ENCODE measurements at places on chromosomes 5 and 9.
A peak's percentile ranks its signal among the peaks of the same experiment; 100 is the strongest.

DNA sequence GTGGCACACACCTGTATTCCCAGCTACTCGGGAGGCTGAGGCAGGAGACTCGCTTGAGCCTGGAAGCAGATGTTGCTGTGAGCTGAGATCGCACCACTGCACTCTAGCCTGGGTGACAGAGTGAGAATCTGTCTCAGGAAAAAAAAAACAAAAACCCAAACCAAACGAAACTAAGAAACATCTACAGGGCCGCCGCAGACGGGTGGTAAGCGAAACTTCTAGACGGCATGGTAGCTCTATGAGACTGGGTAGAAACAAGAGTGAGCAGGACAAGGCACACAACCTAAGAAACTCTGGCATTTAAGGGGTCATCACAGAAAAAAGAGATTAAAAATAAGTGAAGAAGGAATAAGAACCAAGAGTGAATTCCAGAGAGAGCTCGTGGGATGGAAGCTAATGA lies 454.8 kb upstream of the KLF4 start:
- no peak for DNase-seq

DNA sequence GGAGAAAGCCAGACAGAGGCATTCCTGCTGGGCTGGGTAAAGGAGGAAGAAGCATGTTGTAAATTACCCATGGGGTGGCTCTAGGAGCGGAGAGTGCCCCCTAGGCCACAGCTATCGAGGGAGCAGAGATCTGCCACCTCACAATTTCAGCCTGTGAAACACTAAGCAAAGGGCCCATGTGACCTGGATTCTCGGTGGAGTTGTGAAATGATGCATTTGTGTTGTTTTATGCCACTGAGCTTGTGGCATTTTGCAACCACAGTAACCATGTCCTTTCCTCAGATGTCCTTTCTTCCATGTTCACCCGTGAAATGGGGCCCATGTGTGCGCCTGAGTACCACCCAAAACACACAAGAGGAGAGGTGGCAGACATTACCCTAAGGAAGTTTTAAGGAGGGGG lies 159.3 kb downstream of the SYK start:
- no peak for DNase-seq

GRCh38 chr9:14722391-14723035 lies at the start of gene CER1:
CER1 (minus strand) TSS chr9:14722733; CDS start chr9:14722672, 61 bp downstream.
- DNase-seq, result no peak

- DNase-seq, result no peak
These were observed 5.4 kb upstream of the CEP72 start for GRCh38 chr5:606526-607399.

DNA sequence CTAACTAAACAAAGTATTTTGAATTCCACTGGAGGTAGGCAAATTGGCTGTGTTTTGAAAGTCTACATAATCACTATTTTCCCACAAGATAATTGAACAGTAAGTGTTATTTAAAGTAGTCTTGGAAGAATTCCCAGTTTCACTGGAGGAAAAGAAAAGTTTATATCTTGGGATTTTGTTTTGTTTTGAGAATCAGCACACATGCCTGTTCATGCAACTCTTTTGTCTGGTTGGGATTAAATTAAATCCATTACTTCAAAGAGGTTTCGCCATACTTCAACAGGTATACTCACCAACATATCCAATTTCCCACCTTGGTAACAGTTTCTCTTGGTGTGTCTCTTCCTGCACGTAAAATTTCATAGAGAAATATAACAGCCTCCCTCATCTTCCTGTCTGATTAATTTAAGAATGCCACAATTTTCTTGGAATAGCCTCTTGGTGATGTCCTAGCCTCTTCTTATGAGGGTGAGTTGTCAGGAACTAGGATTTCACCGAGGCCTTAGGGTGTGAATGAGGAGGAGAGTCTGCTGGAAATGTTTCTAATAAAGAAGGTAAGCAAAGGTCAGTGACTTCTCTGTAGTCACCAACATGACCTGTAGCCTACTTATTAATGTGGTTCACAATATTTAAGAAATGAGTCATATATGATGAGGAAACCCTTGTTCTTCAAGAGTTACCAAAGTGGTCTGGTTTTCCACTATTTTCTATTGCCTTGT lies 48.1 kb downstream of the ITGA2 start:
- DNase-seq, result peak; percentile 83

DNA sequence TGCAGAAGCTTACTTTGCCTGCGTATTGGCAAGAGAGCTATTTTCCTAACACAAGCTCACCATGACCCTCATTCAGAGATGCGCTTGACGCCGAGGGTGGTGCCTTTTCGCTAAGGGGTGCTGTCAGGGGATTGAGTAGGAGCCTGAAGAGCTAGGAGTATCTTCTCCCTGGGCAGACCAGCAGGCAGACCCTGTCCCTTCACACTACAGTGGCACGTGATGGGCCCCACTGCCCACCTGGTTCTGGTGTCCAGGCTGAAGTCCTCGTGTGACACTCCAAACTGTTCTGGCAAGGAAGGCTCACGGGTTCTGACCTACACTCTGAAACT lies 198.3 kb downstream of the AUH start:
- DNase-seq, result no peak

DNA sequence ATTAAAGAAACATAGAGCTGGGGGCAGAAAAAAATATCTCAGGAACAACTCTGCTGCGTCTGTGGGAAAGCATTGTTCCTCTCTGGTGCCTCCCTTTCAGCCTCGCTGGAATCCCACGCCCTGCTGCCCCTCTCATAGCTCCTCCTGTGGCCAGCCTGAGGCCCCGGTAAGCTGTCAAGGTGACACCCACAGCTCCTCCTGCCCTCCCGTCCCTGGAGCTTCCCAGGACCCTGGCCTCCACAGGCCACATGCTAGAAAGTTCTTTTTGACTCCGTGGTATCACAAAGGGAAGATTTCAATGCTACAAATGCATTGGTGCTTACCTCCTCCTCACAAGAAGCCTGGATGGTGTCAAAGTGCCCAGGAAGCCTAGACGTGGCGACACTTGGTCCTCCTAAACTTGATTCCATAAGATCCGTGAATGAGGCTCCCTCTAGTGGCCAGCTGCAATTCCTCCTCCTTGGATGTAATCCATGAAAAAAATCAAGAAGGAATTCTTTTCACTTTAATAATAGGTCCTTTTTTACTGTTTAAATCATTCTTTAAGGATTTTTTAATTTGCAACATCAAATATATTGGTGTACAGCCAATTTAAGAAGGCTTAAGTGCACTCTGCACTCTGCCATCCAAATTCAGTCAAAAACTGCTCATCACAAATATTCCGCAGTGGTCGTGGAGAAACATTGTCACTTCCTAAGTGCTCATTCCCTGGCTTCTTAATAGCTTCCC lies 104.9 kb downstream of the CFAP90 start:
- peak; percentile 61 for DNase-seq

DNA sequence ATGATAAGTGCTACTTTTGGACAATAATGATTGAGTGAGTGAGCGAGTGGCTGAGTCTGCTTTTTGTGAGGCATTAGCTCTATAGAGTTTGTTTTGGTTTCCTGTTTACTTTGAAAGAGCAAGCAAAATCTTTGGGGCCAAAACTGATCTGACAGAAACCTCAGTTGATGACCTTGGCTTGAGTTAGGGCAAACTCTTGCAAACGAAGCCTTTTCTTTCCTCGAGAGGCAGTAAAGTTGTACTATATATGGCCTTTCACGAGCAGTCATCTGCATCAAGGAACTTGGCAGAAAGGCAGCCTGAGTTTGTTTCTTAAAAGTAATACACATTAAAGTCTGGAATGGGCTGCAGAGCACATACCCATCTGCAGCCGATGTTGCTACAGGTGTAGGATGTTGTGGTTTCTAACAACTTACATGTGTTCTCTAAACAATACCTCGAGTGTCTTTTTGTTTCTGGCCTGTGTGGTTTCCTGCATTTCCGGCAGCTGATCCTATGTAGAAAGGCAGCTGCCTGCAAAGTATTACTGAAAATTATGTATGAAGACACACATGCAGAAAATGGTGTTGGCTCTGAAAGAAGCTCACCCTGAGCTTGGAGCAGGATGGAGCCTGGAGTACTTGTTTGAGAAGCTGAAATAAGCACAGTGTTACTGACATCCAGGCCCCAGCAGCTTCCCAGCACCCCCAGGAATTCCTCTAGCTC lies 60.8 kb downstream of the FOXD1 start:
- DNase-seq, result no peak

GRCh38 chr5:178471711-178472110 lies 118.5 kb downstream of the COL23A1 start:
- DNase-seq, result no peak

DNA sequence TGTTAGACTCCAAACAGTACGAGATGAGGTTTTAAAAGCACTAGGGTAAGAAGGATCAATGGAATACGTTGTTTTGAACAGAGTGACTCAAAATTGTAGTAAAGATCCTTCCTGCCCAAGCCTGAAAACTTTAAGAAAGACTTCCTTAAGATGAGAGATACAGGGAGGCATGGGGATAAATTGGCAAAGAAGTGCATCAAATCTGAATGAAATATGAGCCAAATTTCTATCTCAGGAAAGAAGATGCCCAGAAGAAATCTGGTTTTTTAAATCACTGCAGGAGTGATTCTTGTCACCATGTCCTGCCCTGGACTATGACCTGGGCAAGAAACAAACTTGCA lies 14.9 kb downstream of the FCN2 start:
- no peak for DNase-seq

DNA sequence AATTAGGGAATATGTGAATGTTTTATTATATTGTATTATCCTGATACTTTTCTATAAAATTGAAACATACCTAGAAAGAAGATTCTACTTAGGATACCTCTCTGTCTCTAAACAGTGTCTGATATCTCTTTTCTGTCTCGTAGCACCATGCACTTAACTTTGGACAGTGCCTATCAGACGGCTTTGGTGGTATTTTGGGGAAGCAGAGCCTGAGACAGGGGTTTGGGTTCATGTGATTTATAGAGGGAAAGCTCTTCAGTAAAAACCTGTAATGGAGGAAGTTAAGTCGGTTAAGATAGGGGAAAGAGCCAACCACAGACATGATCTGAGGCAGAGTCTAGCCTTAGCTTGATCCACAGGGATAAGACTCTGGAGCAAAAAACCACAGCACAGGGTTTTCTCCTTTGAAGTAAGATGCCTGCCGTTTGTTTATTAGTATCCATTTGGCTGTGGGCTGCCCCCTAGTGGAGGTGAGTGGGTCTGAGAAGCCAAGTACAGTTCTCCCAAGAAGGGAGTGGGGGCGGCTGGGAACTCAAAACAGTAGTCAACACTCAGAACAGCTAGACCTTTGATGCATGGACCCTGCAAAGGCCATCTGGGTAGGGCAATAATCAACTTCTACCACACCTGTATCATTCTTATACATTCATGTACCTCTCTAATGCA lies 141.2 kb upstream of the ASTN2 start:
- peak; percentile 1 for DNase-seq

DNA sequence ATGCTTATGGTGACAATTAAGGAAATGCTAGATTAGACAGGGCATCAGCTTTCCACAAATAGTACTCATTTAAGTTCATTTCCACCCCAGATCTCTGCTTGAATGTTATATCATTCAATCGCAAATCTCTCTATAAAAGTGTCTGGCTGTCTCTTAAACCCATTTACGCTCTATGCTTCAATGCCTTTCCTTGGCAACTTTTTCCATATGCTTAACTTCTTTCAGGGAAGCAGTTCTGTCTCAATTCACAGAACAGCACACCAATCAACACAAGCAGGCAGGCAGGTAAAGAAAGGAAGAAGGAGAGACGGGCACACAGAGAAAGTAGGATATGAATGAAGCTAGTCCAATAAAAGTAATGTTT lies 243.1 kb downstream of the DENND1A start:
- DNase-seq, result no peak

- peak; percentile 8 for DNase-seq
These were observed 101.2 kb downstream of the SLC28A3 start for GRCh38 chr9:84239343-84239742.

DNA sequence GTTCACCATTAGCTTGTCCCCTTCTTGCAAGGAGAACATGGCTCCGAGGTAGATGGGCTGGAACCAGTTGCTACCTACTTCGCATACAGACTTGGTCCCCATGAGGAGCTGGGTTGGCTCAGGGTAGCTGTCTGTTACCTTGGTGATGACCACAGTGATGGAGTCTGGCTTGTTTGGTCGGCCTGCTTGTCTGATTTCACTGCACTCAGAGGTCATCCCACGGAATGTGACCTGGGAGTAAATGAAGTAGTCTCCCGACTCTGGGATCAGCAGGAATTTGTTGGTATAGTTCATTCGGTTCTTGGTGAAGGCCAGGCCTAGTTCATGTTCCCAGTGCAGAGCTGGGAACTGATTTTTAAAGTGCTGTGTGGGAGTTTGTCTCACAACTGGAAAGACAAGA lies 15.3 kb downstream of the TNFSF15 start:
- no peak for DNase-seq

DNA sequence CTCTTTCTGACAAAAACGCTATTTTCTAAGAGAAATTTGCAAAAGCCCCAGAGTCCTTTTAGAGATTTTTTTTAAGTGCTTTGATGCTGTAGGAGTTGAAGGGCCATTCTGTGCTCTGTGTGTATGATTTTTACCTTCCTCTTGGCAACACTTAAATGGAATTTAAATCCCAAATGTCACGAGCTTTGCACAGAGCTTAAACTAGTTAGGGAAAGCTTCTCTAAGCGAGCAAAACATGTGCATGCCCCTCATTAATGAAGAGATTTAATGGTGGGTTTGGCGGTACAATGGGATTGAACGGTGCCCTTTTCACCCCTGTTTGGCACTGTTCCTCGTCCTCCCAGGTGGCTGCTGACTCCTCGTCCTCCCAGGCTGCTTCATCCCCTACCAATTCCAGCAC lies 220.7 kb downstream of the DRD1 start:
- DNase-seq, result no peak

DNA sequence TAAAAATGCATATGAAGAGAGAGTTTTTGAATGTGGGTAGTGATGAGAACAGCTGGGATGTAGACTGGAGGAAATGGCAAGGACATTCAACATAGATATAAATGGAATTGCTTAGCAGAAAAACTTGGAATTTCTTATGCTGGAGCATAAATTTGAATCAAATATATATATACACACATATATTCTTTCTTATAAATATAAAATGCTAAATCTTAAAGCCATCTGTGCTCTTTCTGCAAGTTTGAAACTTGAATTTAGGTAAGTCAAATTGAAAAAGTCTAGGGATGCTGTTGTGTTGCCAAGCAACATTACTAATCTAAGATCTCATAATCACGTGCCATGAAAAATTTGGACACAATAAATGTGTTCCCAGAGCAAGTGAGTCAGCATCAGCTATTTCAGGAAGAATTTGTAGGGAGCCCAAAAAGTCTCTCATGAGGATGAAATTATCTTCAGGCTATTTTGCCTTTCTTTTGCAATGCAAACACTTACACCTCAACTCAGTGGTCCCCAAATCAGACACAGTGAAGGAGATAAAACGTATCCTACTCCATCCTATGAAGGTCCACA lies 58.4 kb upstream of the ALDH1A1 start:
- peak; percentile 50 for DNase-seq

Data from fibroblast of skin of right quadriceps (primary cell).